ENCODE measurements at places on chromosomes 13 and 19.

DNA sequence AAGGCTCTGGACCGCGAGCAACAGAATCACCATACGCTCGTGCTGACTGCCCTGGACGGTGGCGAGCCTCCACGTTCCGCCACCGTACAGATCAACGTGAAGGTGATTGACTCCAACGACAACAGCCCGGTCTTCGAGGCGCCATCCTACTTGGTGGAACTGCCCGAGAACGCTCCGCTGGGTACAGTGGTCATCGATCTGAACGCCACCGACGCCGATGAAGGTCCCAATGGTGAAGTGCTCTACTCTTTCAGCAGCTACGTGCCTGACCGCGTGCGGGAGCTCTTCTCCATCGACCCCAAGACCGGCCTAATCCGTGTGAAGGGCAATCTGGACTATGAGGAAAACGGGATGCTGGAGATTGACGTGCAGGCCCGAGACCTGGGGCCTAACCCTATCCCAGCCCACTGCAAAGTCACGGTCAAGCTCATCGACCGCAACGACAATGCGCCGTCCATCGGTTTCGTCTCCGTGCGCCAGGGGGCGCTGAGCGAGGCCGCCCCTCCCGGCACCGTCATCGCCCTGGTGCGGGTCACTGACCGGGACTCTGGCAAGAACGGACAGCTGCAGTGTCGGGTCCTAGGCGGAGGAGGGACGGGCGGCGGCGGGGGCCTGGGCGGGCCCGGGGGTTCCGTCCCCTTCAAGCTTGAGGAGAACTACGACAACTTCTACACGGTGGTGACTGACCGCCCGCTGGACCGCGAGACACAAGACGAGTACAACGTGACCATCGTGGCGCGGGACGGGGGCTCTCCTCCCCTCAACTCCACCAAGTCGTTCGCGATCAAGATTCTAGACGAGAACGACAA lies 1.8 kb downstream of the PCDH17 start:
- DNase-seq = no peak

DNA sequence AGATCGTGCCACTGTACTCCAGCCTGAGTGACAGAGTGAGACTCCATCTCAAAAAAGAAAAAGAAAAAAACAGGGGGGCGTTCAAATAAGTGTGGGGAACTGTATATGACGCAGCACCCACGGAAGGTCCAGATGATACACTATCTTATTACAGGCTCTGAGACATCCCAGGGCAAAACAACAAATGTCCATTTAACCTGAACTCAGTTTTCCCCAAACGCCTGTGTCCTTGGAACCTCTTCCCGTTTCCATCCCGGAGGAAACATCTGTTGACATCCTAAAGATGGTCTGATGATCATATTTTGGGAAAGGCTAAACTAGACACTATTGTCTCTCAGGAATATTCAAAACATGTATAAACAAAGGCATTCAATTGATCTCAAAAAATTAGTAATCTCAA lies 72.4 kb downstream of the COL4A1 start:
- no peak for DNase-seq

DNA sequence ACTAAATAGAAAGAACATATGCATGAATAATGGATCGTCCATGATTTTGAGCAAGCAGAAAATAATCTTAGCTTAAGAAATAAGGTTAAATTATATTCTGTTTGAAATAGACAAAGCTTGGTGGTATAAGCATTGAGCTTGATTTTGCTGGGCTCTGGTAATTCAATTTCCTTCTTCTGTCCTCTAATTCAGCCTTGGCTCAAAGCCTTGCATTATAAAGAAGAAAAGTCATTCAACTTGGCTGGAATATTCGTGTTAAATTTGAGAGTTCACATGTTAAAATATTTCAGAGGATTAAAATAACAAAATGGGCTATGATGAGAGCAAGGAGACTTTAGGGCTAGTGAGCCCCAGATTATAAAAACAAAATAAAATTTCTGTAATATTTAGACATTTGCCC lies 415.4 kb upstream of the PCDH20 start:
- no peak for DNase-seq

GRCh38 chr13:37427843-37428494 lies 170.6 kb downstream of the POSTN start:
- no peak for DNase-seq

- no peak for DNase-seq
Measured at GRCh38 chr13:98851276-98851675, 98.8 kb upstream of the SLC15A1 start.

Data from DMS 273 treated with DMSO at 0.1 percent for 48 hours (cell line).